ENCODE measurements at places on chromosomes 4 and X.

DNA sequence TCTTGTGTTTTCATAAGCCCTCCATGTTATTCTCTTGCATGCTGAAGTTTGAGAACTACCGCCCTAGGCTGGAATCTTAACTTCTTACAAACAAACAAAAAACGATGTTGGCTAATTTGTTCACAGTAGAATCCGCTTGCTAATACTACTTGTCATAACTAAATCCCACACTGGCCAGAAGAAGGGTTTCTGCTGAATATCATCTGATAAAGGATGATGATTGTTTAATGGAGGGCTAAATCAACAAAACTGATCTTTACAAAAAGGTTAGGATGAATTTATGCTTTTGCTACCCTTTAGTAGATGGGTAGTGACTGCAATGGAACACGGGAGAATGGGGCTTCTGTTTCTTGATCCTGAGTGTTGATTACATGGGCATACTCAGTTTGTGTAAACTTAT, 42.3 kb downstream of the SPATA4 start:
- no peaks in the 10 kb centered on the region for H3K4me1 ChIP-seq
- no peak overlapping the region for H3K27ac ChIP-seq
- no peaks in the 10 kb centered on the region for H3K27me3 ChIP-seq
- H3K36me3 ChIP-seq, result no peaks in the 10 kb centered on the region

- no peak overlapping the region for H3K4me3 ChIP-seq
- no peaks in the 10 kb centered on the region for H3K27me3 ChIP-seq
- no peaks in the 10 kb centered on the region for H3K4me1 ChIP-seq
- no peak overlapping the region for H3K27ac ChIP-seq
Measured at GRCh38 chrX:110853610-110854009, 58.0 kb upstream of the CHRDL1 start.

- H3K36me3 ChIP-seq, result no peaks in the 10 kb centered on the region
- no peak overlapping the region for H3K4me3 ChIP-seq
- H3K27ac ChIP-seq, result no peak overlapping the region
- H3K27me3 ChIP-seq, result no peaks in the 10 kb centered on the region
Measured at GRCh38 chrX:69388526-69388925, 115.6 kb upstream of the NALF2 start.

- H3K4me3 ChIP-seq, result no peak overlapping the region
- no peak overlapping the region for H3K27ac ChIP-seq
- no peaks in the 10 kb centered on the region for H3K4me1 ChIP-seq
- no peaks in the 10 kb centered on the region for H3K36me3 ChIP-seq
Measured at GRCh38 chrX:19212037-19212436, 89.8 kb upstream of the ADGRG2 start.

DNA sequence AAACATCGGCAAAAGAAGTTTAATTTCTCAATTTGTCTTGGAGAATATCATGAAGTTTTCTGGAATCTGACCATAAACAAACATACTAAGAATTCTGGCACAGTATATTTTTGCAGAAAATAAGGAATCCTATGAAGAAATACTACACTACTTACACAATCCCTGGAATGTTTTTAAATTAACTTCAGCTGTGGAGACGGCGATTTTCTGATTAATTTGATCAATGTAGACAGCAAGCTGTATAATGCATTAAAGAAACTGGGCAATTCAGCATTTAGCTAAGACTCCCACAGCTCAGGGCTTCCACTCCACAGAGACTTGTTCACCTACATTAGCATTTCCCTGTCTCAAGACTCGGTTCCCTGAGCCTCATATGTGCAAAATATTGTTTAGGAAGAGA, 12.2 kb downstream of the EGFL6 start:
- H3K27me3 ChIP-seq, result peaks cover 2% of the 10 kb centered on the region
- DNase-seq, result no peak
- no peak overlapping the region for H3K4me3 ChIP-seq
- H3K27ac ChIP-seq, result no peak overlapping the region

- H3K4me3 ChIP-seq, result no peak overlapping the region
- no peaks in the 10 kb centered on the region for H3K36me3 ChIP-seq
- no peaks in the 10 kb centered on the region for H3K27me3 ChIP-seq
- H3K4me1 ChIP-seq, result no peaks in the 10 kb centered on the region
Measured at GRCh38 chrX:101260435-101260834, 30.7 kb downstream of the TAF7L start.

- no peak overlapping the region for H3K4me3 ChIP-seq
- DNase-seq, result no peak
- no peaks in the 10 kb centered on the region for H3K36me3 ChIP-seq
- no peaks in the 10 kb centered on the region for H3K4me1 ChIP-seq
Measured at GRCh38 chrX:105190252-105190853, 30.1 kb downstream of the TEX13A start.

- no peak overlapping the region for H3K4me3 ChIP-seq
- H3K27ac ChIP-seq, result no peak overlapping the region
- no peak for DNase-seq
- no peaks in the 10 kb centered on the region for H3K36me3 ChIP-seq
Measured at GRCh38 chr4:25308761-25309160, 3.8 kb upstream of the ZCCHC4 start.

DNA sequence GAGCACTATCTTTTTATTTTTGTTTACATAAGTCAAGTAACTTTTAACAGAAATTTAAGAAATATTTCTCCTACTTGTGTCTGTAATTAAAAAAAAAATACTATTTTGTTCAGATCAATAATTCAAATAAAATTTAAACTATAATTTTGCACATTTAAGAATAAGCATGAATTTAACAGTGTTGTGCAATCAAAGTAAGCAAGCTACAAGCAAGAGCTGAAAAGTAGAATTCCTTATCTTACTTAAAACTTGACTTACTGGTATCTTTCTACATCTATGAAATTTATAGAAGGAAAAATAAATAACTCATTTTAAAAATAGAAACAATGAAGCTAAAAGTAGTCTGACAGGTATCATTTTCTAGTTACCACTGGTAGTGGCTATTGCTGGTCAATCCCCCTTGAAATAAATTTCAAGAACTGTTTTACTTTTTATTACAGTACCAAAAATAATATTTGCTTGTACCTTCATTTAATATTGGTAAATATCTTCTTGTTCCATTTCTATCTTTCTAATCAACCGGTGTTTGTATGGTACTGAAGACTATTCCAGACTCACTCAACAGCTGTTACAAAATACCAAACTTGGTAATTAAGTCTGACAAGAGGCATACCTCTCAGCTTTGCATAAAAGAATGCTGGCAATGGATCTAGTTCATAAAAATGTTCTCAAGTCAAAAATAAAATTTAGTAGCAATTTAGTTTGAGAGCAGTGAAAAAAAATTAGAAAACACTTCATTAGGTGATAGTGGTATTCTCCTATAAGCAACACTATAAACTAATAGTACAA, 62.2 kb downstream of the NOCT start:
- no peak overlapping the region for H3K4me3 ChIP-seq
- H3K27me3 ChIP-seq, result no peaks in the 10 kb centered on the region
- H3K4me1 ChIP-seq, result no peaks in the 10 kb centered on the region
- H3K36me3 ChIP-seq, result no peaks in the 10 kb centered on the region
- H3K27ac ChIP-seq, result no peak overlapping the region

- H3K27me3 ChIP-seq, result no peaks in the 10 kb centered on the region
- H3K4me3 ChIP-seq, result no peak overlapping the region
- no peaks in the 10 kb centered on the region for H3K36me3 ChIP-seq
- DNase-seq, result no peak
- no peaks in the 10 kb centered on the region for H3K4me1 ChIP-seq
Measured at GRCh38 chr4:185831125-185831815, 19.3 kb upstream of the SORBS2 start.

DNA sequence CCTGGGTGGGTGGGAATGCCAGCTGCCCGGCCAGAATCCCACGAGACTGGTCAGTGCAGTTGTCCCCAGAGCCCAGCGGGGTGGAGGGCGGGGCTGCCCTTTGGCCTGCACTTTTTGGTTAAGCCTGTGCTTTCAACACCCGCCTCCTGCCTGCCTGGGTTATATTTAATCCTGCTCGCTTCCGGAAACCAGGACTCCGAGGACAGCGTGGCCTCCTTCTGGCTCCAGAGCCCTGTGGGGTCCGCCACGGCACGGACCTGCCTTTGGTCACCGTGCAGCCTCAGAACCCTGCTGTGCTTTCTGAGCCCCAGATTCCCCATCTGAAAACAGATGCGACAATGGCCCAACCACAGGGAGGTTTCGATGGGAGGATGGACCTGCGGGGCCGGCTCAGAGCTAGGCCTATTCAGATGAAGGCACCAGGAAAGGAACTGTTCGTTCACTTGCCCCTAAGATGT, 29.4 kb upstream of the KIAA0232 start:
- H3K4me3 ChIP-seq, result no peak overlapping the region
- H3K27me3 ChIP-seq, result no peaks in the 10 kb centered on the region
- H3K27ac ChIP-seq, result no peak overlapping the region
- H3K4me1 ChIP-seq, result no peaks in the 10 kb centered on the region
- peak; percentile 78 for DNase-seq

GRCh38 chr4:152663203-152664066, 16.4 kb downstream of the TMEM154 start:
- H3K27ac ChIP-seq, result no peak overlapping the region
- H3K36me3 ChIP-seq, result no peaks in the 10 kb centered on the region
- no peaks in the 10 kb centered on the region for H3K27me3 ChIP-seq
- no peak overlapping the region for H3K4me3 ChIP-seq
- H3K4me1 ChIP-seq, result no peaks in the 10 kb centered on the region

DNA sequence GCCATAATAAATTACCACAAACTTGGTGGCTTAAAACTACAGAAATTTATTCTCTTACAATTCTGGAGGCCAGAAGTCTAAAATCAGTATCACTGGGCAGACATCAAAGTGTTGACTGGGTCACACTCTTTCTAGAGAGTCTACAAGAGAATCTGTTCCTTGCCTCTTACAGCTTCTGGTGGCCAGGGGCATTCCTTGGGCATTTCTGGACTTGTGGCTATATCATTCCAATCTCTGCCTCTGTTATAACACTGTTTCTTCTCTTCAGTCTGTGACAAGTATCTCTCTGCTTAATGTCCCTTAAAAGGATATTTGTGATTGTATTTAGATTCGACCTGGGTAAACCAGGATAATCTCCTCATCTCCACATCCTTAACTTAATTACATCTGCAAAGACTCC, 207.3 kb upstream of the DCAF8L1 start:
- H3K4me1 ChIP-seq, result no peaks in the 10 kb centered on the region
- no peaks in the 10 kb centered on the region for H3K36me3 ChIP-seq
- H3K27me3 ChIP-seq, result no peaks in the 10 kb centered on the region
- no peak overlapping the region for H3K27ac ChIP-seq
- no peak for DNase-seq
- no peak overlapping the region for H3K4me3 ChIP-seq

GRCh38 chr4:162874748-162875147, 291.9 kb downstream of the NAF1 start:
- no peak overlapping the region for H3K4me3 ChIP-seq
- H3K27ac ChIP-seq, result no peak overlapping the region
- no peaks in the 10 kb centered on the region for H3K4me1 ChIP-seq
- H3K27me3 ChIP-seq, result no peaks in the 10 kb centered on the region

- no peaks in the 10 kb centered on the region for H3K27me3 ChIP-seq
- no peaks in the 10 kb centered on the region for H3K4me1 ChIP-seq
- H3K4me3 ChIP-seq, result no peak overlapping the region
- no peak overlapping the region for H3K27ac ChIP-seq
- no peak for DNase-seq
Measured at GRCh38 chrX:110162131-110162530, 155.8 kb downstream of the AMMECR1 start.

DNA sequence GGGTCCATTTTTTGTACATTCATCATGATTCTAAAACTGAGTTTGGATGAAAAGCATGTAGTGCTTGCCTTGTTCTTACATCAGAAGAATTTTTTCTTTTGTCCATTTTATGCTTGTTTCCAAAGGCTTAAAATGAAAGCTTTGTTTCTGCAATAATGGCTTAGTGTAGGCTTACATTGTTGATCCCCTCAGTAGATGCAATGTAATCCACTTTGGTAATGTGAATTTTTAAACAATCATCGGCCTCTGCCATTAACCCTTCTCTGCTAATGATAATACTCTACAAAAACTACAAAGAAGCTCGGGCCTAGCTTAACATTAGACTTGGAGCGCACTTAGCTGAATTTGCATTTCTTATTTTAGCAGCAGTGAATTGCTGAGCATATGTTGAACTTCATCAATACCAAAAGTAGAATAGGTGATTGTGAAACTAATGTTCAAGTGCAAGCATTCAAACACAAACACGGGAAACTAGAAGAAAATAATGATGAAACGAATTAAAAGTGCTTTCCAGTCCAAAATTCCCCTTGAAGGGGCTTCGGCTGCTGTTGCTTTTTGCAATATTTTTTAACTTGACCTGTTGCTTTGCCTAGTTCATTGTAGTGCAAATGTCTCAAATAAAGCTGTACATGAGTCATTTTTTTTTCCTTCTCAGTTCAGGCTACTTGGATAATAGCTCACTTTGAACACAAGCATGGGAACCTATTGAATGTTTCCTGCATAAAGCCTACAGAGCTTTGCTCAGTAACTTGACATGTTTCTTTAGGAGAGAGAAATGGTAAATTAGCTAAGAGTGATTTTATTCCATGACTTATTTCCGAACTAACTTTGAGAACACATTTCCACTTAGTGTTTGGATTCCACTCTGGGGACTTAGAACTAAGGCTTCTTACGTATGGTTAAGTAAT, 66.5 kb downstream of the SLIT2 start:
- no peak overlapping the region for H3K27ac ChIP-seq
- DNase-seq, result no peak
- no peaks in the 10 kb centered on the region for H3K27me3 ChIP-seq
- H3K4me1 ChIP-seq, result peaks cover 10% of the 10 kb centered on the region

GRCh38 chr4:129092631-129093190, 628 bp downstream of the SCLT1 start:
- H3K36me3 ChIP-seq, result no peaks in the 10 kb centered on the region
- peak overlapping the region; percentile 23 for H3K27ac ChIP-seq
- no peak for DNase-seq
- H3K4me3 ChIP-seq, result peak overlapping the region; percentile 74

DNA sequence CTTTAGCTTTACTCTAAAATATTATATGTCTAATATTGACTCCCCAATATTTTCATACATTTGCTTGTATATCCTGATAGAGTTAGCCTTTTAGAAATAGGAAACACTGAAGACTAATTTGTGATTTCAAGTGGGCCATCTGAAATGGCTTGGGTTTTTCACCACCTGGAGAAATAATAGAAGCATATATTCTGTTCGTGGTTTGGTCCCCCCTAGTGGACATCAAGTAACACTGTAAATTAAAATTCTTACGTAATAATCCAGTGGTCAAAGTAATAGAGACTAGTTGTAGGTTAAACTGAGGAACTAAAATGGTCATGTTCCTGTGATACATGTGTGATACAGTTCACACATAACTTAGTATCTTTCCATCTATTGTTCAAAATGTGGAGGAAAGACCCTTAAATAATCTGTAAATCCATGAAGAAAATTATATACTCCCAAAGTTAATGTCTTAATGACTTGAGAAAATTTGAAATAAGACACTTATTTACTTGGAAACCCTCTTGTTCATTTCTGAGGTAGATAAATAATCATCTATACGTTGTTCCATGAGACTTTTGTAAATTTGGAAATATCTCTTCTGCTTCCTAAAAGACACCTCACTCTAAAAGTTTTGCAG, 79.8 kb upstream of the SMARCAD1 start:
- no peaks in the 10 kb centered on the region for H3K27me3 ChIP-seq
- DNase-seq, result no peak
- no peak overlapping the region for H3K27ac ChIP-seq
- no peak overlapping the region for H3K4me3 ChIP-seq
- no peaks in the 10 kb centered on the region for H3K36me3 ChIP-seq

- H3K27me3 ChIP-seq, result no peaks in the 10 kb centered on the region
- no peaks in the 10 kb centered on the region for H3K4me1 ChIP-seq
- no peak overlapping the region for H3K27ac ChIP-seq
- DNase-seq, result no peak
Measured at GRCh38 chr4:159206427-159206871, 103.6 kb downstream of the RAPGEF2 start.

- H3K27me3 ChIP-seq, result no peaks in the 10 kb centered on the region
- H3K27ac ChIP-seq, result no peak overlapping the region
- no peak overlapping the region for H3K4me3 ChIP-seq
- no peaks in the 10 kb centered on the region for H3K4me1 ChIP-seq
- H3K36me3 ChIP-seq, result no peaks in the 10 kb centered on the region
Measured at GRCh38 chrX:106898462-106898861, 4.7 kb downstream of the RIPPLY1 start.

Measured in aorta (tissue), 5 donors.